ENCODE measurements at places on chromosomes 4 and X.

DNA sequence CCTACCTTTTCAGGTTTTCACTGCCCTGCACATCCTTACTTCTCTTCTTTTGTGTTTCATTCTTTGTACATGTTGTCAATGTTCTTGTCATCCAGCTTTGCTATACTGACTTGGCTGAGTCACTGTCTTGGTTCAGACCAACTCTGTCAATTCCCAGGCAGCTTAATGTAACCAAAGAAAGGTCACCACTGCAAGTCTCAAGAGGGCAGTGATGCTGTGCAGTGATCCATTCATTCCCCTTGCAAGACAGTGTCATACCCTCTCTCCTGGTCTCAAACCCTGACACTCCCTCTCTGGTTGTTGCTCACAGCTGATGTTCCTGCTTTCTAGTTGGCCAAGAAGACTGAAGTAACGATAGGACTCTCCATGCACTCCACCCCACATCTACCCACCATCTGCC, 17.5 kb downstream of the RAB39B start:
- no peak for DNase-seq

- no peak for DNase-seq
Measured at GRCh38 chr4:5962416-5962815, 55.8 kb downstream of the C4orf50 start.

- DNase-seq = no peak
Measured at GRCh38 chrX:15849555-15849954, 5.1 kb downstream of the AP1S2 start.

- no peak for DNase-seq
Measured at GRCh38 chr4:116243431-116243830, 841.9 kb downstream of the TRAM1L1 start.

GRCh38 chrX:54964766-54965497, 29.1 kb downstream of the PFKFB1 start:
- no peak for DNase-seq

- DNase-seq = no peak
Measured at GRCh38 chr4:141702472-141703182, 66.2 kb downstream of the IL15 start.

GRCh38 chrX:73916931-73917667, 354.1 kb downstream of the CHIC1 start:
- DNase-seq = peak; percentile 84

- no peak for DNase-seq
Measured at GRCh38 chrX:114532111-114532805, 51.6 kb upstream of the HTR2C start.

DNA sequence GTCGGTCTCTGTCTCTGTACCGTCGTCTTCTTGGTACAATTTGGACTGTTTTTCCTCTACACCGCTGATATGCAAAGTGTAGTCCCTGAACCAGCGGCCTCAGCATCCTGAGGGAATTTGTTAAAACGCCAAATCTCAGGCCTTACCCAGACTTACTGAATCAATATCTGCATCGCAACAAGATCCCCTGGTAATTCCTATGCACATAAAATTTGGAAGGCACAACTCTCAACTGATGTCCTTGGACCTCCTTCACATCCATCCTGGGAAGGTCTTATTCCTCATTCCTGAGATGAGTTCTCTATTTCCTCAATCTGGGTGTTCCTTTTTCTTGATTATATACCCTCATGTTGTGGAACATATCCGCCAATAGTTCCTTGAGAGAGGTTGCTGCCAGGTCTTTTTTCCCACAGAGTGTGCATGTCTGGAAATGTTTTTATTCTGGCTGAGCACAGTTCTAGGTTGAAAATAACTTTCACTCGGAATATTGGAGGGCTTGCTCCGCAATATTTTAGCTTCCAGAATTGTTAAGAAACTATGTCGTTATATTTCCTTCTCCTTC, 738 bp upstream of the HPF1 start:
- no peak for DNase-seq

DNA sequence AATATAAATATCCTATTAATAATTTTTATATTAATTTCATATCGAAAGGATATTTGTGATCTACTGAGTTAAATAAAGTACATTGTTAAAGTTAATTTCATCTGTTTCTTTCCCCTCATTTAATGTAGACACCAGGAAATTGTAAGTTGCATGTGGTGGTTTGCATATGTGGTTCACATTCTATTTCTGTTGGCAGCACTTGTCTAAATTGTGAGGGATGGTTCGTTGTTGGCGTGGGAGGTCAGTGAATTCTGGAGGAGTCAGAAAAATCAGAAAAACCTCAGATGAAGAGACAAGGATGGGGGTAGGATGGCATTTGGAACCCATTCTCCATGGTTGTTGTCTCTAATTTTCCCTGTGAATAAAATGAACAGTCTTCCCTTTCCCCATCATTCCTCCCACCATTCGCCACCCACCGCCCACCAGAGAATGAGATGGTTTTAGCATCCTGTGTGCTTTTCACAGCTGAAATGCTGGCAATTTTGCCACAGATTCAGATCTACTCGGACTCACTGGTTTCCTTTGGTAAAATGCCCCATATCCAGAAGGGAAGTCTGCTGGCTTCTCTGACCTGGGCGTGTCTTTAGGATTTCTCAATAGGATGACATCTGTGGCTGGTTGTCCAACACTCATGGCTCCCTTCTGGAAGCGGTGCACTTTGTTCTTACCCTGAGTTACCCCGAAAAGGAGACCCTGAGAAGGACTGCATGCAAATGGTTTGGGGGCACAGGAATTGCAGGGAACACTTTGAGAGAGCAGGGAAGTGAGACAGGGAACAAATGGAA, 52.3 kb downstream of the LGI2 start:
- DNase-seq = no peak

- no peak for DNase-seq
Measured at GRCh38 chr4:186516287-186516686, 39.1 kb downstream of the MTNR1A start.

DNA sequence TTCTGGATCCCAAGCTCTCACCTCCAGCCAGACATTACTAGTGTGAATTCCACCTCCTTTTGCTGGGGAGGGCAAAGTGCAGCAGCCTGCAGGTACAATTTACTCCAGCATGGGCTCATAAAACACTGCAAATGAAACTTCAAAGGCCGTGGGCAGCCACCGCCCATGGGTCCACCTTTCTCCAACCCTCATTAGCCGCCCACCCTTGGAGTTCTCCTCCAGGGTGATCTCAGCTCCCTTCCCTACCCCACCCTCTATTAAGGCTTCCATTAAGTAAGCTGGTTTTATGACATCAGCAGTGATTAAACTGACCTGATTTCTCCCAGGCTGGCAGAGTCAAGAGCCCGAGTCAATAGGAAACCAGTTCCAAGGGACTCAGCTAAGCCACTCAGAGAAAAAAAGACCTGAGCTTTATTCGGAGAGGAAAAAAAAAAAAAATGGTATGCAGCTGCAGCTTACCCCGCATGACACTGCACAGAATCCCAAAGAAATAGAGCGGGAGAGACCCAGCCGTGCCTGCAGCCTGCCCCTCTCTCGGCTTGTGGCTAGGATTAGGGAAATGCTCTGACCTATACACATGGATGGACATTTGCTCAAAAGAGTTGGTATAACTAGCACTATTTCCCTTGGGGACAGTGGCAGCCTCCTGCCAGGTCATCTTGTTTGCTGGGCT, 319.6 kb downstream of the PTTG2 start:
- no peak for DNase-seq

DNA sequence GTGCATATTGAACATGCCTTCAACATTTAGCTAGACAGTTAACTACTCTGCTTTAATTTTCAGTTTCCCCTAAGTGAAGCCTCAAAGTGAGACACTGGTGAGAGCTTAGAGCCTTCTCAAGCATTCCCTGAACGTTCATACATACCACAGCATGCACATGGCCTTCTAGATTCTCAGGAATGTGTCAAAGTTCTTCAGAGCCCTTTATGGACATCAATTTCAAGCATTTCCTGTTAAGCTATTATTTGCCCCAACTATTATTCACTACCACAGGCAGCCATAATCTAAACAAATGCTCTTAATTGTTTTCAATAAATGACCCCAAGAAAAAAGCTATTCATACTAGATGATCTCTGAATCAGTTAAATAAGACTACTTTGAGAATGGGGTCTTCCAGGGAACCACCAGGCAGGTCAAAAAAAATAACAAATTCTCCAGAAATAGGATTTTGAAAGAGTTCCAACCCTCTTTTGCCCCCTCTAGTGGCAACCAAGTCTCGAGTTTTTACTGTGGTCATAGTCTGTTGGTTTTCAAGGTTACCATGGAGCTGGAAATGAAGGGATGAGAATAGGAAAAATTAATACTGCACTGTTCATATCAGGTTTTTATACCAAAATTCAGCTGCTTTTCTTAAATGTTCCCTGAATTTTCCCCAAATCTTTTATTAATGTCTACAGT, 235.4 kb downstream of the RAB28 start:
- peak; percentile 7 for DNase-seq

- DNase-seq = peak; percentile 6
Measured at GRCh38 chr4:180664766-180665368, 1578.3 kb upstream of the TENM3 start.

GRCh38 chr4:19074036-19074435, 1052.5 kb upstream of the LCORL start:
- DNase-seq = no peak

DNA sequence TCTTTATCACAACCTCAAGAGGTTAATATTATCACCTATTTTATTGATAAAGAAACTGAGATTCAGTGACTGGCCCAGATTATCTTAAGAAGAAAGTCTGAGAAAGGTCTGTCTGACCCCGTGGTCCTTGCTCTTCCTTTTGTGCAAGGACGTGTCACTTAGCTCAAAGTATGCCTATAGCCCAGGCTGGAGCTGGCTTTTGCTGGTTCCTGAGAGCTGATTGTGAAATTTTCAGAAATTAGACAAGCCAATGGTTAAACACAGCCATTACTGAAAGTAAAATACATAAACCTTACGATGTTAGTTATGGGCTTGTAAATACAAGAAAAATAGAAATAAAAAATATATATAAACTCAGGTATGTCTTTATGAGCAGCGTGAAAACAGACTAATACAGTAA, 70.1 kb downstream of the CHRNA9 start:
- DNase-seq = no peak

DNA sequence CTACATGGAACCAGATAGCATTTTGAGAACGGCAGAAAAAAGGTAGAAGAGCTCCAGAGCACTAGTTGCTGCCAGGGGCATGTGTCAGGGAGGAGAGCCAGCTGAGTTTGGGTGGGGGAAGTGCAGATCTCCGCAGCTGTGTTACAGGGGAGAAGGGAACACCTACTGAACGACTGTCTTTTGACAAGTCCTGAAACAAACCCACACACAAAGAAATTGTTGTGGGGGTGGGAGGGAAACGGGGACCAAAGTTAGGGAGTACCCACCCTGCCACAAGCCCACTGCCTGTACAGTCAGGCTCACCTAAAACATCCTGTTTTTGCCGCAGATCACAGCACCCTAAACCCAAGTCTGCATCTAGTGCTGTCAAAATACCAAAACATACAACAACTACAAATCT, 55.5 kb downstream of the LEF1 start:
- DNase-seq = no peak
